ENCODE measurements at places on chromosomes 11 and 22.

- DNase-seq: no peak
These were observed 421 bp downstream of the SLC15A3 start for GRCh38 chr11:60951606-60951903.

DNA sequence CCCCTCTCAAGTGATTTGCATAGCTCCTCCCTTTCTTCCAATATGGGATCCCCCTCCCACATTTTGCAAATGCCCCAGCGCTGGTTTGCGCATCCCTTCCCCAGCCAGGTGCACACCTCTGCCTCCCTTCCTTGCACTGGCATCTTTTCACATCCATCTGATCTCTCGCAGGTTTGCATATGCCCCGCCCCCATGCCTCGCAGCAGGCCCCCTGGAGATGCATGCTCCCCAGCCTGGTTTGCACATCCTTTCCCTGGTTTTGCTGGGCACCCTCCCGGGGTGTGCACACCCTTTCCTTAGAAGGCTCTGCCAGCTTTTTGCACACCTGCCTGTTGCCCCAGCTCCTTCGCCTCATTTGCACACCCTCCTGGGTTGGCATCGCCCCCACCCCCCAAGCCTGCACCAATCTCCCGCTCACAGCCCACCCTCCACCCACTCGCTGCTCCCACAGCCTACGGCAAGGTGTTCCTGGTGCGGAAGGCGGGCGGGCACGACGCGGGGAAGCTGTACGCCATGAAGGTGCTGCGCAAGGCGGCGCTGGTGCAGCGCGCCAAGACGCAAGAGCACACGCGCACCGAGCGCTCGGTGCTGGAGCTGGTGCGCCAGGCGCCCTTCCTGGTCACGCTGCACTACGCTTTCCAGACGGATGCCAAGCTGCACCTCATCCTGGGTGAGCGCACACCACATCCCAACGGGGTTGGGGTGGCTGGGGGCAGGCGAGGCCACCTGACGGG, 917 bp downstream of the RPS6KA4 start:
- DNase-seq: peak; percentile 72

DNA sequence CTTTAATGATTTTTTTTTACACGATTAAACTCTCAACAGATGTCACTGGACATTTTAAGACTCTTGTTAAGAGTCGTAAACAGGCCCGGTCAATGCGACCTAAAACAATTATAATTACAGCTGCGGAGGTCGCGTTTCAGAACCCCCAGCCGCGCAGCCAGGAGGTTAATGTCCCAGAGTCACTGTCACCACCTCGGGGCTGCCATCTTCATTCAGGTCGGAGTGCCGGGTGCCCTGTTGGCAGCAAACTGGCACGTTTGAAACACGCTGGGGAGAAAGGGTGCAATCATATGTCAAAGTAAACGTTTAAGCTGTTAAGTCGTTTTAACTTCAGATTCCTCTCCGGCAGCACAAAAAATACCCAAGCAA, 711 bp upstream of the PHF21B start:
- DNase-seq: no peak

DNA sequence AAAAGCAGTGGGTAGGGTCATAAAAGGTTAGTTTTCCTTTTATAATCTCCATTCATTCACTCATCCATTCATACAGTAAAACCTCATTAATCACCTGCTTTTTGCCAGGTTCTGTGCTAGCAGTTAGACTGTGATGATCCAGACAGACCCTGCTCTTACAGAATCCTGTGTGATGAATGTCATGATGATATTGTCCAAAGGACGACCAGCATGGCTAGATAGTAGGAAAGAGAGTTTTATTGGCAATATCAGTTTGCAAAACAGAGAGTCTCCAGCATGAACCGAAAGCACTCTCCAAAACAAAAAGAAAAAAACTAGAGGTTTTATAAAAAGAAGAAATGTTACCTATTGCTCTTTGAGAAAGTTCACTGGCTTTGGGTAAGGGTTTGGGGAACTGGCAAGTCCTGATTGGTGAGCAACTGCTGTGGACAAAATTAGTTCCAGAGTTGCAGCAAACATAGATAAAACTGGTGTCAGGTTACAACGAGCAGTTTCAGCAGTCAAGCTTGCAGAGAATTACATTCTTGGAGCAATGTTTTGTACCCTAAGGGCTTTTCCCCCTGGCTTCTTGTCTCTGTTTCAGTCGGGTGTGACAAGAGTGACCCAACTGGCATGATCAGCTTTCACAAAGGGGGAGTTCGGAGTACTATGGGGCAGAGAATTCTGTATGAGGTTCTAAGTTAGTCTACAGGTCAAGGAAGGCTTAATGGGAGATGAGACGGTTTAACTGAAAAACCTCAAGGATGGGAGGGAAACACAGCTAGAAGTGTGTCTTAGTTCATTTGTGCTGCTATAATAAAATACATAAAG, 58.3 kb downstream of the HSD17B12 start:
- DNase-seq: no peak

GRCh38 chr11:88683024-88683423, 345.5 kb upstream of the CTSC start:
- no peak for DNase-seq

- peak; percentile 38 for DNase-seq
These were observed 6.7 kb upstream of the PAX6 start for GRCh38 chr11:31817621-31818424.

GRCh38 chr11:129249351-129249750, 57.2 kb upstream of the ARHGAP32 start:
- DNase-seq: no peak

DNA sequence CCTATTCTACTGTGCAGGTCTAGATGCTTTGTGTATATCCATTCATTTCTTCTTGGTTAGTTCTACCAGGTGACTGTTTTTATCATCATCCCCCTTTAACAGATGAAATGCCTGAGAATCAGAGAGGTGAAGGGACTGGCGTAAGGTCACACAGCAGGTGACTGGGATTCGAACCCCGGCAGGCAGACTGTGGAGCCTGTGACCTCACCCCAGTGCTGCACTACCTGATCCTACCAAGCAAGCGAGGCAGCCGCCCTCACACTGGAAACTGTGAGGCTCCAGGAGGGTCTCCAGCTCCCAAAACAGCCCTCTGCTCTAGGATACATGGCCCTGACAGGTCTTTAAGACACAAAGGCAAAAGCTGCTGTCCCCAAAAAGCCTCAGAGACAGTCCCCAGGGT, 91.7 kb downstream of the CHST1 start:
- DNase-seq: no peak

- no peak for DNase-seq
These were observed 19.1 kb upstream of the SLC22A25 start for GRCh38 chr11:63262547-63262946.

GRCh38 chr11:118524757-118525470, 2.4 kb upstream of the TTC36 start:
- no peak for DNase-seq

DNA sequence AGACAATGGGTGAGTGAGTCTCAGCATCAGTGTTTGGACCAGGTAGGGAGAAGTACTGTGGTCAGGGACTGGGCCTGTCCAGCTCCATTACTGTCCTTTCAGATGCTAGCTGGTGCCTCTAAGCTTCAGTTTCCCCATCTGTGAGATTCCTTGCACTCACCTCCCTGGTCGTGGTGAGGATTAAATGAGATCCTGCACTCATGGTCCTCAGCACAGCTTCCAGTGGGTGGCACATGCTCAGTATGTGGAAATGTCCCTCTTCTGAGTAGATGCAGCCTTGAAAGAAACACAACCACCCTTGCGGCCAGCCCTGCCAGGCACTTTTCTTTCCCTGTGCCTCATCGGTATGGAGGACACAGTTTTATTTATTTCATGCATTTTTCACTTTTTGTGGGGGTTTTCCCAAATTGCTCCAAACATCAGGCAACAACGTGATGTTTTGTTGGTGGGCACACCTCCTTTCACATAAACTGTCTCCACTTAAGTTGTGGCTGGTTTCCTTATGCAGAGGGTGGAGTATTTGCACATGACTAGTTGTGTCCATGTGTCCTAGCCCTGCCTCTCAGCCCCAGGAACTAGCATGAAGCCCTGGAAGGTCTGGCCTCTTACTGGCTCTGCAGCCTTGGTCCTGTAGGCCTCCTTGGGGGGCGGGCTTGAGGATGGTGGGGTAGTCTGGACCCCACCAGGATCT, 1.1 kb downstream of the LZTR1 start:
- no peak for DNase-seq

DNA sequence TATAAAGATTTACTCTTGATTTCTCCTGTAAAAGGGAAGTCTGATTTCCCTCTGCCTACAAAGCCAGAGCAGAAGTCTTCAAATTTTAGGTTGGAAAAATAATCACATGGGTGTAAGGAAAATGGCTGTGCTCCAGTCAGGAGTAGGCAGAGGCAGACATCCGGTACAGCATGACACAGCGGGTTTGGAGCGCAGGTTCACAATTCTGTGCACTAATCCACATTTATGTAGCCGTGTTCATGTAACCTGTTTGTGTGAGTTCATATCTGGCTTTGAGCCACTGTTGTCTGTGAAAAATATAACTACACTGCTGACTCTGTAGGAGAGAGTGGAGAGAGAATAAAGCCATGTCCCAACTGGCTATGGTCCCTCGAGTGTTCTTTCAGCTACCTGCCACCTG, 248.0 kb downstream of the CASP12 start:
- no peak for DNase-seq

GRCh38 chr11:102436976-102437375, 15.6 kb downstream of the TMEM123 start:
- no peak for DNase-seq

GRCh38 chr22:33014621-33015020, 43.6 kb downstream of the SYN3 start:
- no peak for DNase-seq

DNA sequence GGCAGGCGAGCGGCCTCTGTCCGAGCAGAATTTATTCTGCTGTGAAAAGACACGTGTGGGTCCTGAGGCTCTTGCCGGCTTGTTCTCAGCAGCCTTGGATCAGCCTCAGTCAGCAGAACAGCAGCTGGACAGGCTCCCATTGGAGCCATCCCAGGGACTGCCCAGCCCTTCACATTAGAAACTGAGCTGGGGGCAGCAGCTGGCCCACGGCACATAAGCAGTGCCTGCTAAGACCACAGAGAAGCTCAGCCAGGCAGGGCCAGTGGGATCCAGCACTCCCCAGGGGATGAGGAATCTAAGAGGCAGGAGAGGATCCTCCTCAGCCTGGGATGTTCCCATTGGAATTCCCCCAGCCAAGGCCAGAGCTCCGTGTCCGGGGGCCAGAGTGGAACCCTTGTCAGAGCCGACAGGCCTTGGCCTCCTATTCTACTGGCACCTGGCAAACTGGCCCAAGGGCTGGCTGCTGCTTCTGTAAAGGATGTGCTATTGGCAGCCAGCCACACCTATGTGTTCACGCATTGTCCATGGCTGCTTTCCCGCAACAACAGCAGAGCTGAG, 18.2 kb downstream of the RTN4R start:
- no peak for DNase-seq

GRCh38 chr22:22893891-22894739, 6.5 kb downstream of the IGLL5 start:
- DNase-seq: no peak

- DNase-seq: no peak
These were observed 22.0 kb downstream of the CREB3L1 start for GRCh38 chr11:46299451-46299961.

DNA sequence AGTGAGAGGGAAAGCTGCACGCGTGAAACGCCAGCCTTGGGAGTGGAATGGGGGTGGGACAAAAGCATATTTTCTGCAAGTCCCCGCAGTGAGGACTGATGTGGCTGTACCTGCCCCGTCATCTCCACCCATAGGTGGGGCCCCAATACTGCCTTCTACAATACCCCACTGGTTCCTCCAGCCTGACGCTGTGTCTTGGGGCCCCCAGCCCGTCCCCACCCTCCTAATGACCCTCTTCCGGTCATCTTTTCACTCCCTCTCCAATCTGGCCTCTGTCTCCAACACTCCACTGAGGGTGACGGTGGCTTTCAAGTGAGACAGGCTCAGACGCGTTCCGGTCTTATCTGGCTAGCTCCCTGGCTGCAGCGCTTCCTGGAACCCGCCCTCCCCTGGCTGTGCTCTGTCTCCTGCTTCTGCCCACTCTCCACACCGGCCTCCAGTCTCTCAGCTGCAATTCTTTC, 104.2 kb downstream of the MICAL3 start:
- no peak for DNase-seq

DNA sequence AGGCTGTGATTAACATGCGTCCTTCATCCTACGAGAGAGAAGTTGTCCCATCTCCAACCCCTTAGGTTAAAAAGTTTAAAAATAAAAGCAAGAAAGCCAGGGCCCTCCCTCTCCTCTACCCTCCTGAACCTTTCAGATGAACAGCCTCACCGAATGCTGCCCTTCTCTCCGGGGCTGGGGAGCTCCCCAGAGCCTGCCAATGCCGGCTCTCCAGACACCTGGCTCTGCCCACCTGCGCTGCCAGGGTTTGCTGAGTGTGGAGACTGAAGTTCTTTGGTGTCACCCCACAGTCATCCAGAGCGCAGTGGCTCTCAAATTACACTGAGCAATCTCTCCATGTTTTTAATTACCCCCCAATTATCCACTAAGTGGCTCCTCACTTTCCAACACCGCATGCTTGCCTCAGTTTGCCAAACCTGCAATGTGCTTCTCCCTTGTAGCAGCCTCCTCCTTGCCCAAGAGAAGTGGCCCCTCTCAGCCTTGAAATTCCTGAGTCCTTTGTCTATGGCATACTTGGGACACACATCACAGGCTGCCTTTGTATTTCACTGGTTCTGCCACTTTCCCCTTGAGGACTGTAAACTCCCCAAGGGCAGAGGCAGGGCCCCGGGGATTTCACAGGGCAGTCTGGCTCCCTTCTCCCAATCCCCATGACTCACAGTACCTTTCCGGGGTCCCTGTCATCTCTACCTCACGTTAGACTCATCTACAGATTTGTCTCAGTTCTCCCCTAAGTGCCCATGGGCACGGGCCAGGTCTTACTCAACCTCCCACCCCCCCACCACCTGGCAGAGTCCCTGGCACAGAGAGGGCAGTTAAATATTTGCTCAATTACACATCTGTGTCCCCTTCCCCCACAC, 2.0 kb downstream of the MYH9 start:
- no peak for DNase-seq

- no peak for DNase-seq
These were observed 26.7 kb downstream of the OR6Q1 start for GRCh38 chr11:58057481-58057880.

- no peak for DNase-seq
These were observed 25.7 kb upstream of the MRPL17 start for GRCh38 chr11:6708876-6709275.

- no peak for DNase-seq
These were observed 50.6 kb downstream of the ME3 start for GRCh38 chr11:86621854-86622253.

GRCh38 chr11:74417379-74417804, 19.2 kb upstream of the PGM2L1 start:
- no peak for DNase-seq

DNA sequence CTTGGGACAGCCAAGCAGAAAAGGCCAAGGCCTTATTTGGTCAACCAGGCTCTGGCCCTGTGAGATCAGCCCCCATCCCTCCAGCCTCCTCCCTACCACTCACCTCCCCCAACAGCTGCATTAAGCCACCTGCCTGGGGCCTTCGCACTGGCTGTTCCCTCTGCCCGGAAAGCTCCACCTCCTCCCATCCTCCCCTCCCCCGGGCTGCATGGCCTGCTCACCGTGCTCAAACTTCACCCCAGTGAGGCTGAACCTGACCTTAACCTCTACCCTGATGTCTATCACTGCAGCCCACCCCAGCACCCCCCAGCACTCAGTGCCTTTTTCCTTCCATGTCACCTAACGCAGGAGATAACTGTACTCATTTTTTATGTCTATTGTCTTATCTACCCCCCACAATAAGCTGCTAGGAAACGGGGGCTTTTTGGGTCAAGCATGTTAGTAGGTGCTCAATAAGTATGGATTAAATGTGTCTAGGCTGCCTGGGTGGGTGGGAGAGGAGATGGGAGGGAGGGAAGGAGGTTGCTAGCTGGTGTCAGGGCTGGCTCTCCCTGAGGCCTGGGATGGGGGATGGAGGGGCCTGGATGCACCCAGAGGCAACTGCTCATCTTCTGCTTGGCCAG, 912 bp downstream of the PTPRCAP start:
- peak; percentile 91 for DNase-seq

Data from GM13976 (cell line).